ENCODE measurements at places on chromosomes 4 and X.

DNA sequence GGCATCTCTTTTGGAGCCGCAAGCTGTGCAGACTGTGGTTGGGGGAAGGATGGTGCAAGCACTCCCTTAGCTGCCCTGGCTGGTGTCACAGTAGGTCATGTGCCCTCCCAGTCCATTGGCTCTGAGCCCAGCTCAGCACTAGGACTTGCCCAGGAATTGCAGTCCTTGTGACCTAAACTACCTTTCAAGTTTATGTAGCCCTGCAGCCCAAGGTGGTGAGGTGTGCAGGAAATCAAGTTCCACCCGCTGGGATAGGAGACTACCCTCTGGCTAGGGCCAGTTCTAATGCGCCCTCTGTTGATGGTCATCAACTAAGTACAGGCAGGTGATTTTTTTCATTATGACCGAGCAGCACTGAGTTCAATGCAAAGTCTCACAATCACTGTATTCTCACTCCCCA, 335.2 kb downstream of the UBE2NL start:
- DNase-seq, result peak; percentile 1

DNA sequence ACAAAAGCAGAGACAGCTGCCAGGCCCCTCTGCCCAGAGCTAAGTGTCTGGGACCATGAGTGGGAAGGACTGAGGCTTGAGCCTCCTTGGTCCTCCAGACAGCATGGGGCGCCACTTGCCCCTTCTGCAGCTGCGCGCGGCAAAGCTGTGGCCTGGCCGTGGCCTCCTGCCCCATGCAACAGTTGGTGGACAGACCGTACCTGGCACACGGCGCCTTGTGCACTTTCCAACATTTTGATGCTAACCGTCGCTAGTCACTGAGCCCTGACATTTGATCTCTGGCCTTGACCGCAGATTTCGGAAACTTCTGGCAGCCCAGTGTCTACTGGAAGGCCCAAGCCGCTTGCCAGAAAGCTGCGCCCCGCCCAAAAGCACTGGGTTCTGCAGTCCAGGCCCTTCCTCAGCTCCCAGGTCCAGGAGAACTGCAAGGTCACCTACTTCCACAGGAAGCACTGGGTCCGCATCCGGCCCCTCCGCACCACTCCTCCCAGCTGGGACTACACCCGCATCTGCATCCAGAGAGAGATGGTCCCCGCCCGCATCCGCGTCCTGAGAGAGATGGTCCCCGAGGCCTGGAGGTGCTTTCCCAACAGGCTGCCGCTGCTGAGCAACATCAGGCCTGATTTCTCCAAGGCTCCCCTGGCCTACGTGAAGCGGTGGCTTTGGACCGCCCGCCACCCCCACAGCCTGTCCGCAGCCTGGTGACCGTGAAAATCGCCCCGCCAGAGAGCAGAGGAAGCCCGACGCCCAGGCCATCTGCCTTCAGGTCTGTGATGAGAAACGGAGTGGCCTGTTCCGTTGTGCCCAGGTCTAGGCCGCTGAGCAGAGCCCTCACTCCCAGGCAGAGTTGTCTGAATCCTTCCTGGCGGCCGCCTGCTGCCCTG, 35.3 kb upstream of the CA5B start:
- no peak for DNase-seq

DNA sequence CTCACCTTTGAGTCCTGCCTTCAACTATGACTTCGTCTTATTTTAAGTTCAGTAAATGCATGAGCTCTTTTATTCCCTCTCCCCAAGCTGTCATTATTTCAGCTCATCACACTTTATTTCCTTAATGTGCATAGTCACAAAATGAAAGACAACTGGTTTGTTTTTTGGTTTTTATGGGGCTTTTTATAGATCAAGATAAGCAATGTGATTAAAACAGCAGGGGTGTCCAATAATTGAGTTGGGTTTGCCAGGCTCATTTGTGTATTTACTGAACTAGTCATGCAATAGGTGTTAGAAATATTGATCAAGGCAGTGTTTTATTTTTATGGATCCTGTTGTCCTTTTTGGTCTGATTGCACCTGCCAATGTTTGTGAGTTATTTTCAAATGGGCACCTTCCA, 102.2 kb downstream of the FRMPD4 start:
- peak; percentile 72 for DNase-seq

DNA sequence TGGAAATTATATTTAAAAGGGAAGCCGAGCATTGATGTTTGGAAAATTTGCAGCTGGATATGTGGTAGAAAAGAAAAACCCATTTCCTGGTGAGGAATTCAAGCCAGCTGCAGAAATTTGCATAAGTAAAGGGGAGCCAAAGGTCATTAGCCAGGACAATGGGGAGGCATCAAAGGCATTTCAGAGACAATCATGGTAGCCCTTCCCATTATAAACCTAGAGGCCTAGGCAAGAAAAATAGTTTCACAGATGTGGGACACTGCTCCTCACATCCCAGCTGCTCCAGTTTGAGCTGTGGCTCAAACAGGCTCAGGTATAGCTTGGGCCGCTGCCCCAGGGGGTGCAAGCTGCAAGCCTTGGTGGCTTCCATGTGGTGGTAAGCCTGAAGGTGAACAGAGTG, 35.8 kb downstream of the NAP1L3 start:
- DNase-seq, result no peak

GRCh38 chrX:152639426-152639825, 1.7 kb downstream of the GABRQ start:
- no peak for DNase-seq

DNA sequence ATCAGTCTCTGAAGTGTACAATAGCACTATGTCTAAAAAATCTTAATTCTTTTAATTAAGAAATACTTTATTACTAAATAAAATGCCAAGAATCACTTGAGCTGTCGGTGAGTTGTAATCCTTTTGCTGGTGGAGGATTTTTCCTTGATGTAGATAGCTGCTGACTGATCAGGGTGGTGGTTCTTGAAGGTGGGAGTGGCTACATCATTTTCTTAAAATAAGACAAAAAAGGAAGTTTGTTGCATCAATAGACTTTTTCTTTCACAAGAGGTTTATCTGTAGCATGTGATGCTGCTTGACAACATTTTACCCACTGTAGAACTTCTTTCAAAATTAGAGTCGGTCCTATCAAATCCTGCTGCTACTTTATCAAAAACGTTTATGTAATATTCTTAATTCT, 68.8 kb upstream of the ZC4H2 start:
- DNase-seq, result no peak

DNA sequence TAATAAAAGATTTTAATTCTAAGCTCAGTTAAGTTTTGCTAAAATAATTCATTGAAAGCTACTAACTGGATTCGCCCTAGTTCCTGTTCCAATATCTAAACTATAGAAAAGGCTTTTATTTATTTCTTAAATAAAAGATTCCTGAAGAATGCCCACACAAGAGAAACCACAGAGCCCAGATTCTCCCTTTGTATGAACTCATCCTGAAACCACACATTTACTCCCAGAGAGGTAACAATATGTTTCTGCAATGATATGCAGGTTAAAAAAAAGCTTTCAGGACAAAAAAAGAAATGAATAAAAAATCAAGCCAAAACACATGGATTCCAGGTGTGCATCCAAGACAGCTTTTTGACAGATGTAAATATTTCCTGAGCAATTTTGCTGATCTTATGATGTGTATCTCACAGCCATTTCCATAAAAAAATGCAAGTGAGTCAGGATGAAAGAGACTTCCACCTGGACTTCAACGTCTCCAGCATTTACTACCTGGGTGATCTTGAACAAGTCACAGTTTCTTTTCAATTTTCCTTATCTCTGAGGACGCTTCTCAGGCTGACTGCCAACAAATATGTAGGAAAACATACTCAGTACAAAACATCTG, 234.4 kb upstream of the FAT1 start:
- no peak for DNase-seq

All from NCI-H69 (cell line).